ENCODE measurements at places on chromosomes 4 and X. TPM values are rescaled to one million over a fixed set of nuclear protein-coding genes. Genes with fewer than 3 reads are reported as not detected.

DNA sequence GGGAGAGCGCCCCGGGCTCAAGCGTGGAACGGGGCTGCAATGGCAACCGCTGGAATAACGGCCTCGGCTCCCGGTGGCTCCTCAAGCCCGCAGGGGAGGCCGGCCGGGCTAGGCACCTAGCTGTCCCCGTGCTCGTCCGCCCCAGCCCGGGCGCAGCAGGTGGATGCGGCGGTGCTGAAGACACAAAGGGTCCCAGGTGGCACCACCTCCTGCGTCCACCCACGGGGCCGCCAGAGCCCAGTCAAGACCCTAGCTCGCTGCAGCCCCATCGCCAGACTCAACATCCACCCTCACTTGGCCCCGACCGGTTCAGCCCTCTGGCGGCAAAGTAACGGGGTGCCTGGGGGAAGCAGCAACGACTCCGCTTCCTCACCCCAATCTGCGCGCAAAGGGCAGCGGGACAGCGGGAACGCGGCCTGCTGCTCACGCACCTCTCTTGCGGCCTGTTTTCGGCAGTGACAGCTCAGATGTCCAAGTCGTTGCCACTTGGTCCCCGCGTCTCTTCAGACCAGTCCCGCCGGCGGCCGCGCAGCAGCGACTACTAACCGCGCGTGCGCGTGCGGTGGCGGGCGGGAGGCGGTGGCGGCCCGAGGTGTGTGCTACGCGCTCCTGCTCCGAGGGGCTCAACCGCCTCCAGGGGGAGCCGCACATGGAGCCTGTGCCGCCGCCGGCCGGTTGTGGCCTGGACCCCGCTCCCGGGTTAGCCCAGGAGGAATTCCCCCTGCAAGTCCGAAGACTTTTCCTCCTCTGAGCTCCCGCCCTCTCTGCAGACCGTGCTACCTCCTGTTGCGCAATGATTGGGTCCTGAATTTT, at the start of gene CLGN:
Gene CLGN, minus strand, starts transcription at position 543 of the 813 bp plus-strand sequence. CDS start 14,570 bp downstream, outside the sequence.
- DNase-seq: peak; percentile 94

GRCh38 chr4:138522366-138522765, 280.2 kb upstream of the SLC7A11 start:
- DNase-seq: no peak

DNA sequence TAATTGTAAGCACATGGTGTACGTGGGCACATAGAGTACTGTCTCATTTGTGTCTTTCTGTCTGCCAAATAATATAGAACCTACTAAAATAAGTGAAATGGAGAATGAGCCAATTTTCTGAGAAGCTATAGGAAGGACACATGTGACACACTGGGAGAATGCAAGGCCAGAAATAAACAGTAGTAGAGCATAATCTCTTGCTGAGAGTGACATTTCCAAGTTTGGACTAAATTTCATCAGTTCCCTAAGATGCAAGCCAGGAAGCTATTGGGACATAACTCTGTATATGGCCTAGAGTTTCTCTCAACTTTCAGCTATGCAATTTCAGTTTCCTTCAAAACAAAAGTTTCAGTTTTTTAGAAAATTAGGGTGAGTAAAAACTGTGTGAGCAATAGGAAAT, 638.7 kb downstream of the PCDH18 start:
- DNase-seq: no peak

- no peak for DNase-seq
These were observed 125.7 kb downstream of the ZC4H2 start for GRCh38 chrX:64850371-64851082.

DNA sequence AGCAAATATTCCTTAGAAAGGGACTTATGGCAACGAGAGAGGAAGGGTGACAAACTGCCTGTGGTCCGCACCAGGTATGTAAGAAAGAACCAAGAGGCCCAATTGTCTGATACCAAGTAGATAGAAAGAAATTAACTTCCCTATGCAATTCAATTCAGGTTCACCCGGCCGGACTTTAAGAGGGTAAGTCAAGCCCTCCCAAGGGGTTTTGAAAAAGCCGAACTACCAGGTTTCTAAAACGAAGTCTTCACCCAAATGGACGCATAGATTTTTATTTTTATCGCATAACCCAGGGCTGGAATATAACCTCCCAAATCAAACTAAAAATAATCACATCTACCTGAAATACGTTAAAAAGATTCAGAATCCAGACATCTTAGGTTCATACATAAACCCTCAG, 1.6 kb upstream of the MAB21L2 start:
- no peak for DNase-seq

DNA sequence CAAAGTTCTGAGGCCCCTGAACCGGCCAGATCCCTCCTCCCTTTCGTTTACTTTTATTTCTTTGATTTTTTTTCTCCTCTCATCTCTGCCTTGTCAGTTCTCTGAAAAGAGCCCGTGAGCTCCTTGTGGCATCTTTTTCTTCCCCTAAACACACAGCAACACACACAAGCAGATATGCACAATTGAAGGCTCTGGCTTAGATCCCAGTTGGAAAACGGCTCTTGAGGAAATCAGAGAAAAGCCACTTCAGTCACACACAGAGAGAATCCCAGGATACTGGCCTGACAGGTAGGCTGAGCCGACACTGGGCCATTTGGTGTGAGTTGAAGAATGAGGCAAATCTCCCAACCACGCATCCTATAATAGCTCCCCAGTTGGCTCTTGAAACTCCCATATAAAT, 12.9 kb downstream of the DIPK2B start:
- DNase-seq: no peak

GRCh38 chr4:53161787-53162433, 204.0 kb downstream of the SCFD2 start:
- no peak for DNase-seq

GRCh38 chr4:167934216-167934615, 158.1 kb upstream of the ANXA10 start:
- no peak for DNase-seq

- DNase-seq: no peak
These were observed 78.7 kb upstream of the OGT start for GRCh38 chrX:71454222-71454621.

DNA sequence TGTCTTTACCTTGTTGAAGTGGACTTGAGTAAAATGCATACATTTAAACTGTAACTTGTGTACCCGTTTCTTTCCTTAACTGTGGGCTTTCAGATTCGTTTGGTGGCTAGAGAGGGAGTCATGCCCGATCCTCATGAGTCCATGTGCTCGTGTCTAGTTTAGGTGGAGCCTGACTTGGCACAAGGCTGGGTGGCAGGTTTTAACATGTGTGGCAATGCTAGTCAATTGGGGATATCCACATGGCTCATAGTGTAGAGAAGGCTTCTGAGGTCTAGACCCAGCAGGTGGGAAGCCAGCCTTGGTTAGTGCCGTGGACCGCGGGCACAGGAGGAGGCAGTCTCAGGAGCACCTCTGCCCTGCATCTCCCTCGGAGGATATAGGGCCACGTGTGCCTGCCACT, 48.5 kb upstream of the CLCN4 start:
- no peak for DNase-seq

GAGE13 gene
- total RNA-seq: not detected

JAKMIP1 gene
- total RNA-seq: 1.1 TPM

DNA sequence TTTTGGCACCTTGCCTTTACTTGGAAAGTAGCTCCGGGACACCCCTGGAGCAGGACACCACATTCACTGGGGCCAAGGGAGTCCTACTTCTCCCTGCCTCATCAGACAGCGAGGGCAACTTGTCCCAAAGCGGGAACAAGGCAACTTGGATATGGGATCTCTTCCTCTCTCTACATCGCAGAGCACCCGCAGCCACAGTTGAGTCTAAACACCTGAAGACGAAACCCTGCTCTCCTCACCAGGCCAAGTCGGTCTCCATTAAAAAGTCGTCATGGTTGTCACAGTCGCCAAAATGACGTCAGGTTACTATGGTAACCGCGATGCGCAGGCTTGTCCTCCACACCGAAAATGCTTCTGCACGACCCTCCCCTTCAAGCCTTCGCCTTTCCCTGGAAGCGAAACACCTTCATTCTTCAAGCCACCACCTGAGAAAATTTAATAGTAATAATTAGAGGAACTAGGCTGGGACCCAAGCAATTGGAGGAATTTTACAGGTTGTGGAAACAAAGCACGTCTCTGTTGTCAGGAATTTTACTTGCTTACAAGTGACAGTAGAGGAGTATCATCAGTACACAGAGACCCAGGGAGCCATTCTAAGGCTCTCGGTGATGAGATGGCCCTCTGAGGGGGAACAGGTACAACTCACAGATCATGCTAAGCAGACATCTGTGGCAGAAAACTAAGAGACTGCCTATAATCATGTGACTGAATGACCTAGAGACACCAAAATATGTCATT, 30.5 kb upstream of the TCEAL4 start:
- DNase-seq: no peak

GRCh38 chr4:41504167-41504818, 33.7 kb upstream of the LIMCH1 start:
- DNase-seq: no peak

MMRN1 gene
- 43.3 TPM for total RNA-seq

MAGEA8 gene
- not detected for total RNA-seq

DNA sequence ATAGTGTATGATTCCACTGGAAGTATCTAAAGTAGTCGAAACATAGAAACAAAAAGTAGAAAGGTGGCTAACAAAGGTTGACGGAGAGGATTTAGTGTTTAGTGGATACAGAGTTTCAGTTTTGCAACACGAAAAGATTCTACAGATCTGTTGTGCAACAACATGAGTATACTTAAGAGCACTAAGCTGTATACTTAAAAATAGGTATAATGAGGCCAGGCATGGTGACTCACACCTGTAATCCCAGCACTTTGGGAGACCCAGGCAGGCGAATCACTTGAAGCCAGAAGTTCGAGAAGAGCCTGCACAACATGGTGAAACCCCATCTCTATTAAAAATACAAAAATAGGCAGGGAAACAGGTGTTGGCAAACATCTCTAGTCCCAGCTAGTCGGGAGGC, 7.9 kb upstream of the ATRX start:
- peak; percentile 33 for DNase-seq

- DNase-seq: no peak
These were observed 3.9 kb downstream of the TMEM33 start for GRCh38 chr4:41939016-41939626.

- DNase-seq: no peak
These were observed 39.6 kb upstream of the BBS12 start for GRCh38 chr4:122692641-122693520.
